ENCODE measurements at places on chromosomes 1 and 21. TPM values are rescaled to one million over a fixed set of nuclear protein-coding genes. Genes with fewer than 3 reads are reported as not detected.

- DNase-seq = no peak
Measured at GRCh38 chr21:34528131-34528561, 16.1 kb upstream of the KCNE1 start.

DNA sequence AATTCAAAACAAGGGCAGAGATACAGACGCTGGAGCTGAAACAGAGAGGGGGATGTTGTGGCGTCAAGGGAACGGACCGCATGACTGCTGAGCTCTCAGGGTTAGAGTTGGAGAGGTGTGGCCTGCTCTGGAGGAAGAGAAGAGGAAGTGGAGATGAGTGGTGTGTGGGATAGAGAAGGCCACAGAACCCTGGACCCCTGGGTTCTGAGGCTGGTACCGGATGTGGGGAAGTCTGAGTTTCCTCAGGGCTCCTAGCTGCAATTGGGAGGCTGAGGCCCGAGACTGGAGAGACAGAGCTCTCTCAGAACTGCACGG is 1.8 kb downstream of the BCAN start:
- DNase-seq = no peak

DNA sequence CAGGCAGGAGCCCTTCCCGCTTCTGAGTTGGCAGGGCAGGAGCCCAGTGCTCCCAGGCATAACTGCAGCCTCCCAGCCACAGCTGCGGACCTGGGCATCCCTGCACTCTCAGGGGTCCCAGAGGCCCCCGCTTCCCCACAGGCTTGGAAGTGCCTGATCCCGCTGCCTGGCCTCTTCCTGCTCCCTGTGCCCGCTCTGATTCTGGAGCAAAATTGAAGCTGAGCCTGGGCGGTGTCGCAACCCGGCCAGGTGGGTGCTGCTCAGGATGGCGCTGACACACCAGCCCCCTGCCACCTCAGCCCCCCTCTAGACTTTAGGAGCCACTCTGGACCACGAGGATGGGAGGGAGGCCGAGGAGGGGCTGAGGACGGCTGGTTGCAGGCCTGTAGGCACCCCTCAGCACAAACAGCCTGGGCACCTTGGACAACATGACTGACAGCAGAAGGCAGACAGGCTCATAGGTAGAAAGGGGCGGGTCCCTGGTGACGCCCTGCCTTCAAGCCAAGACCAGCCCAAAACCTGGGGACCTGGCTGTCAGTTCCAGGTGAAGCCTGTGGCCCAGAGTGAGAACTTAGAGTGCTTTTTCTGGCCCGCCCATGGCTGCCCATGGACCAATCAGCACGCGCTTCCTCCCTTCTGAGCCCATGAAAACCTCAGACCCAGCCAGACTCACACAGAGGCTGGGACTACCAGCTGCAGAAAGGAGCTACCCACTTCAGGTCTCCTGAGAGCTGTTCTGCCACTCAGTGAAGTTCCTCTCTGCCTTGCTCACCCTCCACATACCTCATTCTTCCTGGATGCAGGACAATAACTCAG is 7.2 kb downstream of the HLCS start:
- DNase-seq = no peak

- no peak for DNase-seq
Measured at GRCh38 chr1:41898191-41898713, 20.5 kb downstream of the HIVEP3 start.

GRCh38 chr1:89698020-89698560 is 65.2 kb downstream of the LRRC8C start:
- DNase-seq = no peak

DNA sequence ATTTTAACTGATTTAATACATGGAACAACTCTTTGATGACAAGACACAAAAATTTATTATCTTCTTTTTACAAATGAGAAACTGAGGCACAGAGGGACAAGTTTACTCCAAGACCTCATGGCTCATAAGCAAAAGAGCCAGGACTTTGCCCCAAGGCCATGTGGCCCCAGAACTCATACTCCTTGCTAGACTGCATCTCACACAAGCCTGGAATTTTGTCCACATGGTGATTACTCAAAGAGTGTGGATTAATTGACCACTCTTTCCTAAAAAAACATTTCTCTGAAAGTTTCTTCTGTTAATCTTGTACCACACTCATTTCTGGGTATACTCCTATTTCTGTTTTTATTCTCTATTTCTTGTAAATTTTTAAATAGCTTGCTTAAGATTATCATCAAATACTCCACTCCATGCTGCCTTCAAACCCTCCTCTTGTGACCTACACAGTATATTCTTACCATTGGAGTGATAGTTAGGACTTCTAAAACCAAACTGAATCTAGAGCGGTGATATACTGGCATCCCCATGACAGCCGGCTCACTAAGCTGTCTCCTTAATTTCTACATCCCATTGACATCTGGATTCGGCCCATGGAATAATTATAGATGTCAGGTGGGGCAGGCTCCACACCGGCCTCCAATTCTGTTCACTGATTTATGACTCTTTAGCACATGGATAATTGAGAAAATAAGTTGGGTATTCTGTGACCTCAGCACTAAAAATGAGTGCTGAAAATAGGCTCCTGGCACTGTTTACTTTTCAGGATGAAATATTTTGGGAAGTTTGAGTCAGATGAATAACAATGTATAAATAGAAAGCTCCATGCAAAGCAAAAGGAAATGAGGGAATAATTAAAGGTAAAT is 16.1 kb downstream of the RGS4 start:
- DNase-seq = no peak

- DNase-seq = no peak
Measured at GRCh38 chr1:198977909-198978308, 339.1 kb downstream of the PTPRC start.

DNA sequence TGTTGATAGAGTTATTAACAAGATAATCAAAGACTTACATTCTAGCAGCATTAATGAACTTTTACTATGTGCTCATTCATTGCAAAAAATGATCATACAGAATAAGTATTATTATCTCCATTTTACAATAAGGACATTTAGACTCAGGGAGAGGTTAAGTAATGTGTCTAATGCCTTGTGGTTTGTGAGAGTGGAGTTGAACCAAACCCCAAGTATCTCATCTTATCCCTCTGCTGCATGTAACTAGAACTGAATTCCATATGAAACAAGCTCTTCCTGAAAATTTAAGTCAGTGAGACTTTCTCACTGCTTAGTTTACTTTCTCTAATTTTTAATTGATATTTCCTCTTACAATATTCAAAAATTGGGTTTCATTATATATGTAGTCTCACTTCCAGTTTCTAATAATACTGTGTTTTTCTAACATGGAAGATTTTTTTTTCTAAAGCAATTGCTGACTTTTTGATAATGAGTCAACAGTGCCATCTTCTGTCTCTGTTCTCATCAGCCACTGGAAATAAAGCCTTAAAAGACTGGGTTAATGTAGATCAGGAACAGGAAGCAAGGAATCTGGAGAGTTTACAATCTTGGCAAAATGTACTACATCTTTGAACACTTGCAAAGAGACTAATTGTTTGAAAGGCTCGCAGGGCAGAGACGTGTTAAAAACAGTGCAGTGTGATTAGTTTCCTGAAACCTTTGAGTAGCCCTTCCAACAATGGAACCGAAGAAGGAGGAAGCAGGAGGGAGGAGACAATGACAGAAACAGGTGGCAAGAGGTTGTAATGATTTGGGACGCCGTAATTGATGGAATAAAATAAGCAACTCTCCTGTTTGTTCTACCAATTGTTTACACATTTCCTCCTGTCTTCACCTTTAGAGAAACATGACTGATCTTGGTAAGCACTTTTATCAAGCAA is 567.6 kb downstream of the MRPL39 start:
- no peak for DNase-seq

GRCh38 chr1:193104502-193104906 is 710 bp downstream of the GLRX2 start:
- DNase-seq = peak; percentile 16

DNA sequence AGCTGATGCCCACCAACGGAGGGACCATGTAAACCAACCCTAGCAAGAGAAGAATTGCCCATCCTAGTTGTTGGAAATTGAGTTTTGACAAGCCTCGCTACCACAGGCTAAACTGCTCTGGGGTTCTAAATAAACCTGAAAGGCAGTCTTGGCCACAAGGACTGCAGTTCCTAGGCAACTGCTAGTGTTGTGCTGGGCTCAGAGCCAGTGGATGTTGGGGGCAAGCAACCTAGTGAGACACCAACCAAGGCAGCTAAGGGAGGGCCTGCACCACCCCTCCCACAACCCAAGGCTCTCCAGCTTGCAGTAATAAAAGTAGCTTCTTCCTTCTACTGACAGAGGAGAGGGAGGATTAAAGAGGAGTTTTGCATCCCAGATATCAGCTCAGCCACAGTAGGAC is 102.4 kb upstream of the PKN2 start:
- DNase-seq = no peak

DNA sequence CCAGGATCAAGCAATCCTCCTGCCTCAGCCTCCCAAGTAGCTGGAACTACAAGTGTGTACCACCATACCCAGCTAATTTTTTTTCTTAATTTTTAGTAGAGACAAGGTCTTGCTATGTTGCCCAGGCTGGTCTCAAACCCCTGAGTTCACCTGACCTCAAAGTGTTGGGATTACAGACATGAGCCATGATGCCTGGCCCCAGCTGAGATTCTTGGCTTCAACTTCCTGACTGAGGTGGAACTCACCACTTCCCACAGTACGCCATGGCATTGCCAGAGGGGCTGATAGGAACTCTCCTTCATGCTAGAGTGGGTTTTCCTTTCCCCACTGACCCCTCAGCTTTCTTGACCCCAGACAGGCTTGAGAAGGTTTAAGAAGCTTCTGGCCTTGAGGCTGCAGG is 251.0 kb upstream of the CSF3R start:
- DNase-seq = no peak

DNA sequence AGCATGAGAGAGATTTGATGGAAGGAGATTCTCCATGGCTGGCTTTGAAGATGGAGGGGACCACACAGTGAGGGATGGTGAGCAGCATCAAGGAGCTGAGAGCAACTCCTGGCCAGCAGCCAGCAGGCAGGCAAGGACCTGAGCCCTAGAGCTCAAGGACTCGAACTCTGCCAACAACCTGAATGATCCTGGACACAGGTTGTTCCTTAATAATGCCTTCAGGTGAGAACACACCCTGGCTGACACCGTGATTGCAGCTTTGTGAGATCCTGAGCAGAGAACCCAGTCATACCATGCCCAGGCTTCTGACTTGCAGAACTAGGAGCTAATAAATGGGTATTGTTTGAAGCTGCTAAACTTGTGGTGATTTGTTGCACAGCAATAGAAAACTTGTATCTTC is 183.1 kb downstream of the LMX1A start:
- DNase-seq = no peak

- no peak for DNase-seq
Measured at GRCh38 chr1:155141749-155142148, 1.4 kb upstream of the DPM3 start.

GRCh38 chr1:6183520-6183989 is 3.4 kb upstream of the CHD5 start:
- no peak for DNase-seq

DNA sequence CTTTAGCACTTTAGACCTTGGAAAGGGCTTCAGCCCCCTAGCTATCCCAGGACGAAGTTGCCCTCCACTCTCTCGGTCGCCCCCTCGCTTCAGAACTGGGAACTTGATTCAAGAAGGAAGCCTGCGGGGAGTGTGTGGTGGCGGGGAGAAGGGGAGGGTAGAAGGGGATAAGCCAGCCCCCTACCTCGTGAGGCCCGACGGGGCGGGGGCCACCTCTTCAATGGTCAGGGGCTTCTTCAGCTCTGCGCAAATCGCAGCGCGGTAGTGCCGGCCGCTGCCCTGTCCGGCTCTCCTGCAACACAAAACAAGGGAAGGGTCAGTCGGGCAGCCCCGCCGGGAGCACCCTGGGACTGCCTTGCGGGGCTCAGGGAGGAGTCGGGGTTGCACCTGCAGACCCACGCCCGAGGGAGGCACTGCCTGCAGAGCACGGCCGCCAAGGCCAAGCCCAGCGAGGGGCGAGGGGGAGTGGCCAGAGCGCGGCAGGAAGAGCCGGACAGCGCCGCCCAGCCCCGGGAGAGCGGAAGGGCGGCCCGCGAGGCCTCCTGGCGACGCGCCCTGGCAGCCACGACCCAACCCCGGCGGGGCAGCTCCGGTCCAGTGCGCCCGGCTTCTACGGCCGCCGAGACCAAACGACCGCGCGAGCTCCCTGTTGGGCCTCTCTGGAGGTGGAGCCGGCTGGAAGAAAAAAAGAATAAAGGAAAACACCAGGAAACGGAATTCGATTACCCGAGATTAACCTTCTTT is 56.2 kb upstream of the RASAL2 start:
- peak; percentile 68 for DNase-seq

GRCh38 chr1:37482796-37483744 is 8.7 kb downstream of the ZC3H12A start:
- DNase-seq = no peak

DNA sequence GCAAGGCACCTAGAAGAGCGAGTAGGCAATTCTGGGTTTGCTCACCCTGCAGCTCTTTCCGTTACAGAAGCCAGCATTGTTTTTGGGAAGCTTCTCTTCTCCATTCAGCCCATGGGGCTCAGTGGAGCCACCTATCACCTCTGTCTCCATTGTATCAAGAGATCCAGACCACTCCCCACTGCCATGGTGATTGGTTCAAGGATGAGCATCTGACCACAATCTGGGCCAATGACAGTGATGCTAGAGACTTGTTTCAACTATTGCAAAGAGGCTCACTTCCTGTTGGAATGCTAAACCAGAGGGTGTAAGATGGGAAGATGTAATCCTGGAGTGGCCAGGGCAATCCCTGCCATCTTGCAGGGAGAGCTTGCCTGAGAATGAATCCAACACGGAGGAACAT is 6.6 kb downstream of the SPATA21 start:
- DNase-seq = no peak

- no peak for DNase-seq
Measured at GRCh38 chr1:184352776-184353175, 34.1 kb upstream of the C1orf21 start.

- peak; percentile 68 for DNase-seq
Measured at GRCh38 chr1:56578963-56579875, at the start of gene PLPP3. Gene PLPP3 (minus strand): TSS chr1:56579563. CDS start chr1:56579016, 547 bp downstream.

- DNase-seq = no peak
Measured at GRCh38 chr1:6972399-6972798, 187.1 kb downstream of the CAMTA1 start.

DNA sequence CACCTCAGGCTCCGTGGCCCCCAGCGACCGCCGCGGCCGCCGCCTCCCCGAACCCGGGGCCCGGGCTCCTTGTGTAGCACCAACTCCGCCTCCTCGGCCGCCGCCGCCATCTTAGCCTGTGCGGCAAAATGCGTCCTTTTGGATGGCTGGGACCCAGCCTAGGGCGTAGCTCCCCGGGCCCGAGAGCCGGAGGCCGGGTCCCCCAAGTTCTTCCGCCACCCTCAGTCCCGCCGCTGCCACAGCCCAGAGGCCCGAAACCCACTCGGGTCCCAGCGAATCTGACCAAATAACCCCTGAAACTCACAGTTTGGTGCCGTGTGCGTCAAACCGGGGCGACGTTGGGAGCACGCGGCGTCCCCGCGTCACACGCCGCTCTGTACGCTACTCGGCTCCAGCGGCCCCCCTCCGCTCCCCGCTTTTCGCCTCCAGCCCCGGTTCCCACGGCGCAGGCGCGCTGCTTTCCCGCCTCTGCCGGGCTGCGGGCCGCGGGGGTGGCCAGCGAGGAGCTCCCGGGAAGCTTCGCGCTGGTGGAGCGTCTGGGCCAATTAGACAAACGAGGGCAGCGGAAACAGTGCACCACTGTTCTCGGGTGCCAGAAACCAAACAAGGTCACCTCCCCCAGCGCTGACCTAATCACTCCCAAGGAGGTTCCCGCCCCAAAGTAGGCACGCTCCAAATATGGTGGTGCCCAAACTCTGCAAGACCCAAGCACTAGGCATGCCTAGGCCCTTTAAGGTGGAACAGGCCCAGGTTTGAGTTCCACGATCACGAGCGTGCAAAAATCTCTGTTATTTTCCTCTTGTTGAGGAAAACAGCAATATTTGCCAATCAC is at the start of gene ZNF644:
ZNF644 (minus strand) TSS at position 350 of the 832 bp plus-strand sequence. CDS start 39,682 bp downstream, outside the sequence.
- peak; percentile 71 for DNase-seq

The MROH7 gene
- total RNA-seq = not detected

The TMEM79 gene
- total RNA-seq = 4.3 TPM

The KCNN3 gene
- total RNA-seq = 0.84 TPM

The RASAL2 gene
- total RNA-seq = 20.9 TPM

All from neural crest cell (in vitro differentiated cells).